ENCODE measurements at places on chromosomes 3 and 15. TPM values are rescaled to one million over a fixed set of nuclear protein-coding genes. Genes with fewer than 3 reads are reported as not detected.

The GREM1 gene
- total RNA-seq: 0.07 TPM

The SLC9A9 gene
- total RNA-seq: 8.9 TPM

The ADAMTS7 gene
- total RNA-seq: 5.0 TPM

The SV2B gene
- 0.50 TPM for total RNA-seq
